Right hindlimb (tissue), 1 donor: ENCODE measurements at places on chromosomes 11 and 22.

DNA sequence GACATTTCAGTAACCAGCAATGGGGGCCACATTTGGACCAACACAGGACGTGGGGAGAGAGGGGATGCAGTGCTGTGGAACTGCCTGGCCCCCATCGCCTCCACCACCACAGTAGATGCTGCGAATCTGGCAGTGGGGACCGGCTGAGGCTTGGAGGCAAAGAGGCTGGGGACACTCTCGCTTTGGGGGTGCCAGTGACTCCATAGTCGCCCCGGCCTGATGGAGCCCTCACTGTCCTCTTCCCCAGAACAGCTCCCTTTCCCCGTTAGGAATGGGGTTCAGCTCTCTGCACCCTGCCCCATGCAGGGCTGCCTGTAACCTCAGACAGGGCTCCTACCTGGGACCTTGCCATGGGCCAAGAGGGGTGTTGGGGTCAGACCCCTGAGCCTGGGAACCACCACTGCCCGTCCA lies 1.8 kb upstream of the MUC2 start:
- DNase-seq = no peak

GRCh38 chr22:48898524-48899250 lies 929.0 kb downstream of the BRD1 start:
- no peak for DNase-seq

- DNase-seq = no peak
These were observed 2.4 kb upstream of the SIDT2 start for GRCh38 chr11:117176186-117176585.

DNA sequence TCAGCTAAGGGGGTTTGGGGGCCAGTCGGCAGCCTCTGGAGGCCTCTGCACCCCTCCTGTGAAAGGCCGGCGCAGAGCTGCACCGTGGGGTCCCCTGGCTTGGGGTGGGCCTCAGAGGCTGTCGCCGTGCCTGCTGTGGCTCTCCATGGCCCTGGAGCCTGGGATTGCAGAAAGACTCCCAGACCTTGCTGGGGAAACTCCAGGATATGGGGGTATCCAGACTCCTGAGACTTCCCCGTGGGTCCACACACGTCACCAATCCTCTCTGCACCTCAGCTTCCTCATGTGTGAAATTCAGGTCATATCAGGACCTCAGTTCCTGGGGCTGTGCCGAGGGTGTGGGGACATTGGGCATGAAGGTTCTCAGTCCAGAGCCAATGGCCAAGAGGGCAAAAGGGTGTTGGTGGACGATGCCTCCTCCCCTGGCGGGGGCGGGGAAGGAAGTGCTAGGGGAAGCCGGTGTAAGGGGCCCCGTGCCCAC lies 97.1 kb downstream of the KCNQ1 start:
- DNase-seq = peak; percentile 11

- no peak for DNase-seq
These were observed 380.1 kb upstream of the SYN3 start for GRCh38 chr22:33438273-33438672.

- DNase-seq = no peak
These were observed 31.2 kb upstream of the P2RY2 start for GRCh38 chr11:73186886-73187285.

GRCh38 chr11:12723421-12724300 lies 49.4 kb downstream of the TEAD1 start:
- no peak for DNase-seq

DNA sequence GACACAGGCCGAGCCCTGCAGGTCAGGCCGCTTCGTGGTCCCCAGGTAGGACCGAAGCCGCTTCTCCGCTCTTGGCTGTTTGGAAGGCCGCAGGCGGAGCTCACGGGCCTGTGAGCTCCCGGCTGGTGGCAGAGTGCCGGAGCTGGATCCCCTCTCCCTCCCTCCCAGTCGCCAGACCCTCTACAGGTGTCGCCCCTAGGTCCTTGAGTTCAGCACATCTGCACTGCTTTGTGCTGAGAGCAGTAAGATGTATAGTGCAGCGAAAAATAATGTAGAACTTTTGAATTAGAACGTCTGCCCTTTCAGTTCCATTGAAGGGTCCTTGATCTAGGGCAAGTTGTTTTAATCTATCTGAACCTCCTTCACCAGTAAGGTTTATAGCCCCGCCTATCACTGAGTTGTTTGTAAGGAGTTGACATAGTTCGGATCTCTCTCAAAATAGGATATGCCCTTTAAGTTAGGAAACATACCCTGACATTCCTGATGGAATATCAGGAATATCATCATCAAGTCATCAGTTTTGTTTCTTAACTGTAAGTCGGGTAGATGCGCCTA lies 419 bp downstream of the ANKRD49 start:
- no peak for DNase-seq

- DNase-seq = no peak
These were observed 193.0 kb upstream of the SNX19 start for GRCh38 chr11:131109257-131109656.

GRCh38 chr22:44191036-44191454 lies 10.3 kb downstream of the PARVG start:
- no peak for DNase-seq

- DNase-seq = no peak
These were observed 92.7 kb downstream of the SGSM3 start for GRCh38 chr22:40463017-40463631.

GRCh38 chr11:127995921-127996320 lies 591.4 kb downstream of the ETS1 start:
- DNase-seq = no peak

DNA sequence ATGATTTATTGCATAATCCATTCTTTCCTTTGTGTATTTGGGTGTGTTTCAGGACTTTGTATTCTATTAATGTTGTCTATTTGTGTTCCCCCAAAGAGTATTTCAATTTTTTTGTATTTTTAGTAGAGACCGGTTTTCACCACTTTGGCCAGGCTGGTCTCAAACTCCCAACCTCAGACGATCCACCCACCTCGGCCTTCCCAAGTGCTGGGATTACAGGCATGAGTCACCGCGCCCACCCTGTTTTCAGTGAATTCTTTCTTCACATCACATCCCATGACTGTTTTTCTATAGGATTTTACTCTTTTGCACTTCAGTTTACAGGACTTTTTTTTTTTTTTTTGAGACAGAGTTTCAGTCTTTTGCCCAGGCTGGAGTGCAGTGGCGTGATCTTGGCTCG lies 46.3 kb downstream of the RBX1 start:
- DNase-seq = no peak

- no peak for DNase-seq
These were observed 30.6 kb downstream of the MMP13 start for GRCh38 chr11:102924851-102925380.

DNA sequence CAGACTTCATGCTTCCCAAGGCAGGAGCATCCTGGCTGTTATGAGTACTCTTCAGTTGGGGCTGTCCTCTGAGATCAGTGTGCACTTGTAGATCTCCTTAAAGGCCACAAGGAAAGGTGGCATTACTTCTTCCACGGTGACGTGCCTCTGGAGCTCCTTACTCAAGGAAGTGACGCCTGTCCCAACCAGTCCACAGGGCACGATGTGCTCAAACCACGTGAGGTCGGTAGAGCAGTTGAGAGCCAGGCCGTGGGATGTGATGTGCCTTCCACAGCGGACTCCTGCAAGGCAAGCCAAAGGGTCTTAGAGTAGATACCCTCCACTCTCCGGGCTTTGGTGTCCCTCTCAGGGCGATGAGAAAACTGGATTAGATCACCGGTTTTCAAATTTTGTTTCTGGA lies 1.4 kb downstream of the LIPT2 start:
- DNase-seq = no peak

GRCh38 chr11:128893578-128894285 lies 2.6 kb downstream of the KCNJ5 start:
- DNase-seq = no peak

DNA sequence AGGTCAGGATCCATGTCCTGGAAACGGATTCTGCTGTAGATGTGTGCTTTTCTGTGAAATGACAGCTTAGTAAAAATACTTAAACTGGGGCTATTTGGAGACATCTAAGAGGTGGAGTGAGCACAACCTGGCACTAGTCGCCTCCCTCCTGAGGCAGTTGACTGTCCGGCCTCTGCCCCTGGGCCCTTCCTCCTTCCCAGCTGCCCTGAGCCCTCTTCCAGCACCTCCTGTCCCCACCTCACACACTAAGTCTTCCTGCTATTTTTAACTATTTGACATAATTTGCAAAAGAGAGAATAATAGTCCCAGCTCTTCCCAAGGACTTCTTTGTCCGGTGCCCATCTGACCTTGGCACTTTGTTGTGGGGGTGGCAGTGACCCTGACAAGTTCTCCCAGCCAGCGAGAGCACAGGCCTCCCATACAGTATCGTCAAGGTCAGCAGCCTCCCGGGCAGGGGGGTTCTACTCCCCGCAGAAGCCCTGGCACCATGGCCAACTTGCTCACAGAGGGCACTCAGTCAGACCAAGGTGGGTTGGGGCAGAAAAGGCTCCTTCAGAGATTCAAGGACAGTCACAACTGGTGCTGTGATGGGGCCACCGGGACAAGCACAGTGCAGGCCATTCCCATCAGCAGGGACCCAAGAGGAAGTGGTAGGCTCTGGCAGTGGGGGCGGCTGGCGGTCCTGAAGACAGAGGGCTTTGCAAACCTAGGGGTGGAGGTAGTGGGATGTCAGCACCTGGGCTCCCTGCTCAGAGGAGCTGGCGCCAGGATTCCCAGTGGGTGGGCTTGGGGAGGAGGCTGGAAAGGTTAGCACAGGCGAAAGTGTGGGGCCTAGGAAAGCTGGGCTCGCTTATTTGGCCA lies 5.5 kb upstream of the NEAT1 start:
- peak; percentile 43 for DNase-seq

GRCh38 chr11:61636676-61637075 lies 43.5 kb upstream of the DAGLA start:
- no peak for DNase-seq

GRCh38 chr11:119236490-119236889 lies 30.4 kb downstream of the CBL start:
- DNase-seq = no peak

GRCh38 chr11:85109141-85109540 lies 518.0 kb downstream of the DLG2 start:
- no peak for DNase-seq

- DNase-seq = no peak
These were observed 32.0 kb downstream of the APLP2 start for GRCh38 chr11:130101661-130102060.

GRCh38 chr11:57324154-57324885 lies 432 bp downstream of the TNKS1BP1 start:
- DNase-seq = peak; percentile 88

DNA sequence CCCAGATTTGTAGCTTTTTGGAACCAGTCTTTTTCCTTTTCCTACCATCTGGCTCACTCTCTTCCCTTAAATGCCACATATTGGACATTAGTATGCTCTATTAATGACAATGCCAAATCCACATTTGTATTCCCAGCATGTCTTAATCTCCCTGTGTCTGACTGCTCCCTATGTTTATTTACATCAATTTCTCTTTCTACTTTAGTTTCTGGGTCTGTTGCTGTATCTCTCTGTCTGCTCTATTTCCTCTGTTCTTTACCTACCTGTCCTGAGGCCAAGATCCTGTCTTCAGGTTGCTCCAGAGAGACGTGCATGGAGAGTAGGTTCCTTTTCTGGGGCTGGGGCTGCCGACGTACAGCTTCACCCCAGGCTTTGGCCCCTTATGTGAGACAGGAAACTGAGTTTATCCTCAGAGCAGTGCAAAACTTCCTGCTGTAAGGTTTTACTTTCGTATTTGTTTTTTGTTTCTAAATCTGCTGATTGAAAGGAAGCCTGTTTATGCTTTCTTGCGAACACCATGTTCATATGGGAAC lies 25.6 kb downstream of the OR2AG2 start:
- DNase-seq = peak; percentile 21

GRCh38 chr11:75493626-75494025 lies 32.1 kb downstream of the GDPD5 start:
- DNase-seq = no peak

GRCh38 chr11:14742849-14743559 lies 99.4 kb downstream of the PDE3B start:
- no peak for DNase-seq

DNA sequence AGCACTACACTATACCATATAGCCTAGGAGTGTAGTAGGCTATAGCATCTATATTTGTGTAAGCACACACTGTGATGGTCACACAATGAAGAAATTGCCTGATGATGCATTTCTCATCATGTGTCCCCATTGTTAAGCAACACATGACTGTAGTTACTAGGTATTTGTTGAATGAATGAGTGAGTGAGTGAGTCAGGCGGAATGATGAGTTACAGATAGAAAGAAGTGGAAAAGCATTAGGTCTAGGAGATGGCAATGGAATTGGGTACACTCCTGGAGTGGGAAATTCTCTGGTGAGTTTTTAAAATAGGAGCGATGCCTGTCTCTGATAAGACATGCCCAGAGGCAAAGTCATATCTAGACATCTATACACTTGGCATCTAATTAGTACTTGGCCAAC lies 160.5 kb upstream of the TBCEL start:
- DNase-seq = no peak

DNA sequence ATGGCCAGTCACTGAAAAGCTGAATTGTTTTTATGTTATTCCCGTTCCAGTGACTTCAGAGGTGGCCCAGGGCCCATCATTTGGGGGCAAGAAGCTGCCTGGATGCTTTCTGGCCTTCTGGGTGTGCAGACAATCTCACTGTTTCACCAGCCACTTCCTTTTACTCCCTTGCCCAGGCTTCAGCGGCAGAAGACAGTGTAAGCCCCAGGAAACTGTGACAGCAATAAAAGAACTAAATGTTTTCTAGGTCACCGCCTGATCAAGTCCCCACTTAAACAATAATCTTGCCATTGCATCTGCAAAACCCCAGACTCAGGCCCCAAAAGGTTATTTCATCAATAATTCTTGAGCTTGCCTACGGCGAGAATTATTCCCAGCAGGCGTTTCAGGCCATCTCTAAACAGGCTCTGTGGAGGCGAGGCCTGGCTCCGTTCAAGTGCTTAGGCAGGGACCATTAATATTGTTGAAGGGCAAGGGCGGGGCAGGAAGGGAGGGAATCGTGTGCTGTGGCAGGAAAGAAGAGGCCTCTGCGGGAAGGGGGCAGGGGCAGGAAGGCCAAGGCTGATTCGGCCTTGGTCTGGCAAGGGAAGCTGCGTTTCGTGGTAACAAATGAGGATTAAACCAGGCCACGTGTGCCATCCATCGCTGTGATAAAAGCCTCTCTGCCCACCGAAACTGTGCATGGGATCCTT lies 252.3 kb downstream of the KIRREL3 start:
- DNase-seq = no peak

DNA sequence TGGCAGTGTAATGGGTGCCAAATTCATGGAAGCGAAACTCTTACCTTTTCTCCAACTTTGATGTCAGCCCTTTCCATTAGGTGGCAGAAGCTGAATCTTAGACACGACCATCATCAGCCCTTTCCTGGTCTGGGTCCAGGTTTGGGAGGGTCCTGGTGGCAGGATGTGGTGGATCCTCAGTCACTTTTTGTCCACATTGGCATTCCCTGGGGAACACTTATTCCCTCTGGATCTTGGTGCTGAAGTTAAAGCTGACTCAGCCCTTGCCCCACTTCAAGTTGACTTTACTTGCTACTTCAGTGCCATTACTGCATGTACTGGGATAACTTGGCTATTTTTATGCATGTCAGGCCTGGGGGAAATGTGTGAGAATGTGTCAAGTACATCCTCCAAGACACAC lies 16.6 kb upstream of the NTM start:
- DNase-seq = no peak

DNA sequence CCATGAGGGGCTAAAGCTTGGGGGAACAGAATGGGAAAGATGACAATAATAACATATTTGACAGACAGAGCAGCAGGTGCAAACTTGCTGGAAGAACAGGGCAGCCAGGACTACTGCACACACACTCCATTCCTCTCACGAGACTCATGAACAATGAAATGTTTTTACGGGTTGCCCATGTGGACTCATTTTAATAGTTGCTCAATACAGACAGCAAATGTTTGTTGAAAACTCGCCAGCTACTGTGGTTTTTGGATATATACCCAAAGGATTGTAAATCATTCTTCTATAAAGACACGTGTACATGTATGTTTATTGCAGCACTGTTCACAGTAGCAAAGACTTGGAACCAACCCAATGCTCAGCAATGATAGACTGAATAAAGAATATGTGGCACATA lies 10.3 kb downstream of the SYT13 start:
- DNase-seq = no peak
